ENCODE measurements at places on chromosomes 7 and 10. TPM values are rescaled to one million over a fixed set of nuclear protein-coding genes. Genes with fewer than 3 reads are reported as not detected.

Gene SFRP5
- total RNA-seq = 69.2 TPM

Gene TBXAS1
- total RNA-seq = 18.4 TPM

DNA sequence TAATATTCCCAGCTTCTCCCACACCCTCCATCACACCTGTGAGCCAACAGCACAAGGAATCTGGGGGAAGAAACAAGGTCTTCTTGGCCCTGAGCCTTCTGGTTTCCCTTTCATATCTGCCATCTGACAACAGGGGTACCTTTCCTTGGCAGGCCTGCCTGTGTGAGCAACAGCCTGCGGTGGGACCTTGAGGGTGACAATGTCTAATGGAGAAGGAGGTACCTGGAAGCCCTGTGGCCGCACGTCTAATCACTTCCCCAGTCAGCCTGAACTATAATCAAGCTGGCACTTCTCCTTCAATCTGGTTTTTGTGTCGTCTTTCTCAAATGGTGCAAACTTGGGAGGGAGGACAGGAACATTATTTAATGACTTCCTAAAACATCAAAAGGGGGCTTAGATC lies 41.2 kb downstream of the NRCAM start:
- no peak for DNase-seq

- DNase-seq = no peak
Observed at GRCh38 chr10:51129946-51130544, 55.8 kb downstream of the PRKG1 start.

DNA sequence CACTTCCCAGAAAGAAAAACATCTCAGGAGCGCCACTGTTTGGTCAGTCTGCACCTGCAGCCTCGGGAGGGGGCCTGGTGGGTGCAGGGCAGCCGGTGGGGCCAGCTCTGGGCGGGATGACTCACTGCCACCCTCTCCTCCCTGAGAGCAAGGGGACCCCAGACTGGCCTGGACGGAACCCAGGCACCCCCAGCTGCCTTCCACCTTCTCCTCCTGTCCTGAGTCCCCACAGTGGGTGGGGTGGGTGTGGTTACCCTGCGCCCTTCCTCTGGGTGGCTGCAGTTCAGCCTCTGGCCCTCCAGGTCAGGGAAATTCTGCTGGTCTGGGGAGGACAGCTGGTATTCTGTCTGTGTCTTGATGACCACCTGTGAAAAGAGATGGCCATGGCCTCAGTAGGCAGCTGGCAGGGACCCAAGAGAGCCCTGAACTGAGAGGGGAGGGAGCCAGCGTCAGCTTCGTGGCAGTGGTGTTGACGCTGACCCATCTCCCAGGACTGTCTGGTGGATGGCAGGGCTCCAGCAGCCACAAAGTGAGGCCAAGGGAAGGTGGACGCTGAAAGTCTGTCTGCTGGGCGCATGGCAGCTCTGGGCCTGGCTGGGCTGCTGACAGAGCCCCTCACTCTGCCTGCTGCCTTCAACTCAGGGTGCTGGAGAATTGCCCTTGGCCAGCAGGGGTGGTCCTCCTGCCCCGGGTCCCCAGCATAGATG lies 8.9 kb downstream of the CALY start:
- DNase-seq = no peak

- no peak for DNase-seq
Observed at GRCh38 chr7:38506756-38507155, 124.4 kb downstream of the AMPH start.

DNA sequence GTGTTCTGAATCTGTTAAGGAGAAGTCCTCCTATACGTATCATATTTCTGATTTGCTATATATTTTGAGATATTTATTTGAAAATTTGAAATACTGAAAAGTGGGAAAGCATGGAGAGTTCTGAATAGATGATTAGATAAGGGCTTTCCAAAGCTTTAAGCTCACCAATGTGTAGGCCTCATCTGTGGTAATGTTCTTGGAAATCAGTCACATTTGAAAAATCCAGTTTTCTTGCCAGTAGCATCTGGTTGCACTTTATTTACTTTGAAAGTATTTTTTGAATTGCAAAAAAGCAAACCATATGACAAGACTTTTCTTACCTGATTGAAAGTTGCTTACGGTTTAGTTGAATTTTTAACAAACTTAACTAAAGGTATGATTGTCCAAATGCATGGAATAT lies 21.7 kb downstream of the ADD3 start:
- DNase-seq = no peak

Gene ETV1
- 8.5 TPM for total RNA-seq

Measured in pancreas (tissue), 10 donors.